CD14-positive monocyte (primary cell): ENCODE measurements at places on chromosomes 6 and 20.

GRCh38 chr6:14647357-14647756, 529.8 kb downstream of the CD83 start:
- no peak for DNase-seq

DNA sequence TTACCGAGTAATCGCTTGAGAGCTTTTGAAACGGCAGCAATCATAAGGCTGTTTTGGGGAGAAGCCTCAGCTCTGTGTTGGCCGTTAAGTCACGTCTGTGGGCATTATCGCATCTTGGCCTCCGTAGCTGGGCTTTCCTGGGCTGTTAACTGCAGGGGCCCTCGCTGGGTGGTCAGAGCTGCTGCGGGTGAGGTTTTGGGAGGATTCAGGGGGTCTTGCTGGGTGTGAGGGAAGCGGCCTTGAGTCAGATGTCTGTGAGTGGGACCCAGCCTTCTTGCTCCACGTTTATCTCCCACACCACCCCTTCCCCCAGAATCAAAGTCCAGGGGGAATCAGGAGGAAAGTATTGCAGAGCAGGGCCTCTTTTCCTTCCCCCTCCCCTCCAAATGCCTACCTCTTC, 3.2 kb upstream of the APCDD1L start:
- DNase-seq, result no peak

DNA sequence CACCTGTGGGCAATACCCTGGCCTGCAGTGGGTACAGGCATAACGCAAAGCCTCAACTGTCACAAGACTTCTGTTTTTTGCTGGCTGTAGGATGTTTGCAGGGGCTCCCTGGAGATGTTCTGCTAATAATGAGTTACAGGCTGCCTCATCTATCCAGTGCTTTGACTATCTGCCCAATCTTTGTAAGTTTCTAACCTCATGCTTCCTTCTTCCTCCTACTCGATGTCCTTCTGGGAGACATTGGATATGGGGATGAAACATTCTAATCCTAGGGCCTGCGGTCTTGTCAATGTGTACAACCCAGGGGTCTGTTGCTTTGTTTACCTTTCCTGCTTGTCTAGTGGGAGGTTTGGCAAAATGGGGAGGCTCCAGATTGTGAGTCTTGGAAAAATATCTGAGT, 136.8 kb upstream of the TCF21 start:
- no peak for DNase-seq

- no peak for DNase-seq
These were observed 108.8 kb upstream of the SYNCRIP start for GRCh38 chr6:85751374-85752055.

DNA sequence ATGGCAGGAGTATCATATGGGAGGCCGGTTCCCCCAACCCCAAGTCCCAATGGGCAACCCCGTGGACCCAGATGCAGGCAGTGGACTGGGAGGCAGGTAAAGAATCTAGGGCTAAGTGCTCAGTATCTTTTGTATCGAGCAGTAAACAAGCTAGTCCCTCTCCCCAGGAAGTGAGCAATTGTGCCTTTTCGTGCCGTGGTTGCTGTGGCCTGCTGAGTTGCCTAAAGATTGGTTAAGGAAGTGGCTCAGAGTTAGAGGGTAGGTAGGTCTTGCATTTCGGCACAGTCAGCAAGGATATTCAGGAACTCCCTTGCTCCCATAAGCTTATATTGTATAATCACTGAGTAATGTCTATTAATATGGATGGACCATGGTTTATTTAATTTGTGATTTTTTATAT, 1.3 kb upstream of the DNAH8 start:
- peak; percentile 36 for DNase-seq

DNA sequence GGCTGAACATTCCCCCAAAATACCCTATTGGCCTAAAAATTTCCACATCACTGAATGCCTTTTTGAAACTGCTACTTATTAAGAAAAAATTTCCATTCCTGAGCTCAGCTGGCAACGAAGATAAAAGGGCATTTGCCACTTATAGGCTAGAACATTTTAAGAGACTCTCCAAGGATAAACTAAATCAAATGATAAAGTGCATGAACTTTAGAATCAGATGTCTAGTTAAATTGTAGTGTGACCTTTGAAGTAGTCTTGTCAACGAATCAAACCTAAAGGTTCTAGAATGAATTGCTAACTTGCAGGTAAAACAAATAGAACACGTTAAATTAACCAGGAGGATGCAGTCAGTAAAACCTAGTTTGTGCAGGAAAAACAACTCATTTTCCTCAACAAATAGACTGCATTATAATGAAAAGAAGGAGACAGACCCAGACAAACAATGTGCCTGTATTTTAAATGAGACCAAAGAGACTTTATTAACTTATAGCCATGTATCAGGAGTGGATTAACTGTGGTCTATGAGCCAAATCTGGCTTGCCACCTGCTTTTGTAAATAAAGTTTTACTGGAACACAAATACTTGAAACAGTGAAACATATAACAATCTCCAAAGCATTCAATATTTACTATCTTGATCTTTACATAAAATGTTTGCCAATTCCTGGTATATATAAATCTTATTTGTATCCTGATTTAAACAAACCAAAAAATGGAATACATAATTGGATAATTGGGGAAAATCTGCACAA, 184.4 kb downstream of the MEI4 start:
- DNase-seq, result no peak
